Fibroblast of lung (primary cell): ENCODE measurements at places on chromosomes 2 and 18.

DNA sequence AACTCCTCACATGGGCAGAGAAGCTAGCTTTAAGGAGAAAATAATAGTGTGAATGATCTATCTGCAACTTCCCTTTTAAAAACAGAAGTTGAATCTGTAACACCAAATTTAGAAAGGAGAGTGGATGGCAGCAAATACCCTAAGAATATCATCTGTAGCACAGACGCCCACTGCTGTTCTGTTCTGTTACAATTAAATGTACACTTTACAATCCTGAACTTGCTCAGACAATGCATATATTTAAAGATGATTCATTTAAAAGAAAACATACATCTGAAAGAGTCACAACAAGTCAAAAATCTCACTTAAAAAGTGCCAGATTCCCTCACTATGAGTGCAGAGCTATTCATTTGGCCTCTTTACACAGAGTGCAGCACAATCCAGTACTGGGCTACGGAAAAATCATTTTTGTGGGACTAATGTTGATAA lies 8.0 kb upstream of the SERTAD2 start:
- no peak for DNase-seq

- peak; percentile 43 for DNase-seq
Measured at GRCh38 chr2:40432921-40433483, 18.9 kb downstream of the SLC8A1 start.

DNA sequence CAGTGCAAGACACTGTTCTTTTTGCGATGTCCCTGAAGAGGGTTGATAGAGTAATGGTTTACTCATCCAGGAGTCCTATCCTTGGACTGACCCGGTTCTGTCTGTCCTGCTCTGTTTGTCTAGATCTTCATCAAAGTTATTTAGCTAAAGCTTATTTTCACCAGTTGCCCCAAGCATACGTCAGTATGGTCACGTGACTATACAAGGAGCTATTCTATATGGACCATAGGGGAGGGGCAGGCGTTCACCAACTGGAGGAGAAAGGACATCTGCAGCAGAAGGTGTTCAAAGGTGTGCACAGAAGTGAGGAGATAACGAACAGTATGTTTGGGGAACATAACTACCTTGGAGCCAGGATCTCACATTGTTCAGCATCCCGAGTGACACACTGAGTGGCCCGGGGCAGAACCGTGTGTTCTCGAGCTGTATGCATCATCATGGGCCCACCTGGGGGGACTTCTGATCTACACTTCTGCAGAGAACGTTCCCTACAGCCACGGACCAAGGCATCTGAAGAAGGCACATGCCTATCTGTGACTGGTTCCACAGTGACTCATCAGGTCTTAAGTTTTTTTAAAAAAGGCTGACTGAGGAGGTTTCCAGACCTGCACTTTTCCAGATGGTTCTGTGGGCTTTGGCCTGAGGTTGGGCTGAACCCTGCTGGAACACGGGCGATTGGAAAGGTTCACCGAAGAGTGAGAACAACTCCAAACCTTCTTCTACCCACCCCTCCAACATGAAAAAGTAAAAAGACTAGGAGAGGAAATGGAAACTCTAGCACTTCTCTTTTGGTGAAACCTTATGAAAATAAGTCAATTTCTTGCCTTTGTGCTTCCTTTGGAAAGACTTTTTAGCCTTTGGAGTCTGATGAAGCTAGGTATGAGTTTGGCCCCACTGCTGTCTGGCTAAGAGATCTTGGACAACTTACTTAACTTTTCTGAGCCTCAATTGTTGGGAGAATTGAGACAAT lies 68.6 kb upstream of the YWHAQ start:
- DNase-seq, result peak; percentile 73

GRCh38 chr2:111035830-111036441 lies 84.8 kb upstream of the BCL2L11 start:
- DNase-seq, result no peak
